ENCODE measurements at places on chromosomes 2 and 18.

- no peak for DNase-seq
These were observed 80.8 kb upstream of the SLC1A4 start for GRCh38 chr2:64908406-64908805.

- no peak for DNase-seq
These were observed 10.6 kb upstream of the PROC start for GRCh38 chr2:127407661-127408003.

DNA sequence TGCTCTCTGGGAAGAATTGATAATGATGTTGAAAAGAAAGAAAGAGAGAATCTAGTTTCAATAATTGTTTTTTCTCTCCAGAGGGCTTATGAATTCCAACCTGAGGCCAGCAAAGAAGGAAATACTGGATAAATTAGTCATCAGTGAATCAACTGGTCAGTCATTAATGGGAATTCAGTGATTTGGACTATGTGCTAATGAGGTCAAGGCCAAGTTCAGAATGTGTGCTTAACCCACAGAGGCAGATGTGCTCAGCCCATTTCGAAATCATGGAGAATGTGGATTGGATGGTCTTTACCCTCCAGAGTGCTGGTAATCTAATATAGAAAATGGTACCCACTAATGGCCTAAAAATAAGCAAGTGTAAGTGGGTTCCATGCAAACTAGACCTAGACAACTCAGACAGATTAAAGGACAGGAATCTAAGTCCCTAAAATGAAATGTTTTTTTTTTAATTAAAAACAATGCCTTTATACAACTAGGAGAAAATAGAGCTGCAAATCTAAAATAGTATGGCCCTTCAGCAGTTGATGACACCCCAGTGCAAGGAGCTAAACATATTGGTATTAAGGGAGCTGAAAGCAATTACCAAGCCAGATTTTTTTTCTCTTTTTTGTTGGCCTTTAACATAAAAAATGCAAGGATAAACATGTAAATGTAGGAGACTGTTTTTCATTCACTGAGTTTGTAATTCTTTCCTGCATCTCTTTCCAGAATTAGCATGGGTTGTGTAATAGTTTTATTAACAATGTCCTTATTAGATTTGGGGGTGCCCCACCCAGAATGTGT lies 296.9 kb downstream of the SATB2 start:
- DNase-seq = no peak

GRCh38 chr18:6327895-6328620 lies 86.7 kb downstream of the L3MBTL4 start:
- no peak for DNase-seq

DNA sequence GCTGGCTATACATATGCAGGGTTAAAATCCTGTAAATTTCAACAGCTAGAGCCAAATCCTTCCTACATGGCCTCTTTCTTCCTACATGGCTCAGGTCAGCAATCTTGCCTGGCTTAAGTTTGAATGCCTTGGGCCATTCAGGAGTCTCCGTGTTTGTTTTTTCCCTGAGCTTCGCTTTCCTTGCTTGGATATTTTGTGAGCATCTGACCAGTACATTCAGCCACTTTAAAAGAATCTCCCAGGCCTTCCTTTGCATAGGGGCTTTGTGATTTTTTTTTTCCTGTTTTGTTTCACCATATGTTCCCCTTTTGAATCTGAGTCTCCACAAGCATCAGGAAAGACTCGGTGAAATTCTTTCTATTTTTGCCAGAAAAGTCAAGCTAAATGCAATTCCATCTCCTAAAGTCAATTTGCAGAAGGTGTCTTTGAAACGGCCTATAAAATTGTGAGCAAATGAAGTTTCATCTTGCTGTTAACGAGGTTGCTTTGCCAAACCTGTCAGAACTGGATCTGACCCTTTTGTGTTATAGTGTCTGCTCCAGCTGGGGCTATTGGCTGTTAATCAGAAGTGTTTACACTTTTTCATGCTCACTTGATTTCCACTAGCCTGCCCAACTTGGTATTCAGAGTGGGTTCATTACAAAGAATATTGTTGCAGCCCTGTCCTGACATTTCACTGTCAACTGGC lies 256.9 kb downstream of the DCC start:
- DNase-seq = no peak

DNA sequence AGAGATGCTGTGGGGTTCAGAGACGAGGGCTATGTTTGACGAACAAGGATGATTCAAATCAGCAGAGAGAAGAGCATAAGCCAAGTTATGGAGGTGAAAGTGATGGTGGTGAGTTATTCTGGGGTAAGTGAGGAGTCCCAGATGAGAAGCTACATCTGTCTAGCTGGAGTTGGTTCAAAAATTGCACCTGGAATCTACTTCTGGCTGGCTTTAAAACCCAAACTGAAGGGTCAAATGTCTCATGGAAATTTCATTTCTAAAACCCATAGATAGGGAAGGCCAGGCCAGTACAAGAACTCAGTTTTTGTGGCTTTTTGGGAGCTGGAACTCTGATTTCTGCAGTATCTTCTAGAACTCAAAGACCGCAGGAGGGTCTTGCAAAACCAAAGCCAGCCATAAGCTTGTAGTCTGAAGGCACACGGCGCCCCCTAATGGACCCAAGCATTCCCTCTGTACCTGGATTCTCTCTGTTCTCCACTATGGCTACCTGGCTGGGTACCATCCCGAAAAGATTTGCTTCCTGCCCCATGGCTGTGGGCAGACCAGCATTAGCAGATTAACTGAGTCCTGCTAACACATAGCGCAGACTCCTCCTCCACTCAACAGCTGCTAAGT lies 229.1 kb upstream of the SLC14A2 start:
- no peak for DNase-seq

- DNase-seq = no peak
These were observed 166.9 kb downstream of the SOCS6 start for GRCh38 chr18:70455731-70456130.

- DNase-seq = no peak
These were observed 98.4 kb downstream of the CDK15 start for GRCh38 chr2:201904538-201905420.

DNA sequence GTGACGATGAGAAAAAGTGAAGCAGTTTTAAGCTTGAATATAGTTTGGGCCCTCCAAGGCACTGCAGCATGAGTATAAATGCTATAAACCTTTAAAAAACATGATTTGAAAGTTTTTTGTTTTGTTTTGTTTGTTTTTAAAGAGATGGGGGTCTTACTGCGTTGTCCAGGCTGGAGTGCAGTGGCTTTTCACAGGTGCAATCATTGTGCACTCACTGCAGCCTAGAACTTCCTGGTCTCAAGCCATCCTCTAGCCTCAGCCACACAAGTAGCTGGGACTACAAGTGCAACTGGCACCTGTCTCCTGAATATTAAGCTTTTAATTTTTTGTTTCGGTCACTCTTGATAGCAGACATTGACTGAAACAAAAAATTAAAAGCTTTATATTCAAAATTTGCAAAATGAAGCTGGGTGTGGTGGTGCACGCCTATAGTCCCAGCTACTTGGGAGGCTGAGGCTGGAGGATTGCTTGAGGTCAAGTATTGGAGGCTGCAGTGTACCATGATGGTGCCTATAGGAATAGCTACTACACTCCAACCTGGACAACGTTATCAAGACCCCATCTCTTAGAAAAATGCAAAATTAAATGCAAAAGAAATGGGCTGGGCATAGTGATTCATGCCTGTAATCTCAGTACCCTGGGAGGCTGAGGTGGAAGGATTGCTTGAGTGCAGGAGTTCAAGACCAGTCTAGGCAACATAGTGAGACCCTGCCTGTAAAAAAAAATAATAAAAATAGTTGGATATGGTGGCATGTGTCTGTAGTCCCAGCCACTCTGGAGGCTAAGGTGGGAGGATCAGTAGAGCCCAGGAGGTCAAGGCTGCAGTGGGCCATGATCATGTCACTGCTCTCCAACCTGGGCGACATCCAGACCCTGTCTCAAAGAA lies 15.0 kb downstream of the FZD5 start:
- no peak for DNase-seq

DNA sequence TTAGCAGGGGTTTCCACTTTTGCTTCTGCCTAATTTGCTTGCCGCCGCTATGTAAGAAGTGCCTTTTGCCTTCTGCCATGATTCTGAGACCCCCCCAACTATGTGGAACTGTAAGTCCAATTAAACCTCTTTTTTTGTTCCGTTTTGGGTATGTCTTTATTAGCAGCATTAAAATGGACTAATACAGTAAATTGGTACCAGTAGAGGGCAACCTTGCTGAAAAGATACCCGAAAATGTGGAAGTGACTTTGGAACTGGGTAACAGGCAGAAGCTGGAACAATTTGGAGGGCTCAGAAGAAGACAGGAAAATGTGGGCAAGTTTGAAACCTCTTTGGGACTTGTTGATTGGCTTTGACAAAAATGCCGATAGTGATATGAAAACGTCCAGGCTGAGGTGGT lies 216.1 kb upstream of the FSIP2 start:
- DNase-seq = no peak

DNA sequence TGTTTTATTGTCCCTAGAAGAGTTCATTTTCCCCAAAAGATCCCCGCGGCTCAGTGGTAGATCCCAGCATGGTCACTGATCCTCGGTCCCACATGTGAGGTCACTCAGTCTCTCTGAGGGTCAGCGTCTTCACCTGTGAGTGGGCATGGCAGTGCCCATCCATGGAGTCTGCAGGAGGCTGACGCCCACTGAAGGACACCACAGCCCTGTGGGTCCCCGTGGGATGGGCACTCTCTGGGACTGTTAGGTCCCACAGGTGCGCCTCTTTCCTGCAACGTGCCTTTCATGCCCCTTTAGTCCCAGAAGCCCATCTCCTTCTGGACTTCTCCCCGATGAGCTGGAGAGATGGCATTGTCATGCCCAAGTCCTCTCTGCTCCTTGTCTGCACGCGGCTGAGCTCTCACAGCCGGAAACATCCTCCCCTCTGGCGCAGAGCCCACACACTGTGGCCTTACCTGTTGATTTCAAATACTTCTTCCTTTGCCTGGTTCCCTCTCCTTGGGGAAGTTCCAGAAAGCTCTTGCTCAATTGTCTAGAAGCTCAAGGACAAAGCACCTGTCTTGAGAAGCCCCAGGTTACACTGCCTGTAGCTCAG lies 75.9 kb downstream of the PTGR3 start:
- no peak for DNase-seq

DNA sequence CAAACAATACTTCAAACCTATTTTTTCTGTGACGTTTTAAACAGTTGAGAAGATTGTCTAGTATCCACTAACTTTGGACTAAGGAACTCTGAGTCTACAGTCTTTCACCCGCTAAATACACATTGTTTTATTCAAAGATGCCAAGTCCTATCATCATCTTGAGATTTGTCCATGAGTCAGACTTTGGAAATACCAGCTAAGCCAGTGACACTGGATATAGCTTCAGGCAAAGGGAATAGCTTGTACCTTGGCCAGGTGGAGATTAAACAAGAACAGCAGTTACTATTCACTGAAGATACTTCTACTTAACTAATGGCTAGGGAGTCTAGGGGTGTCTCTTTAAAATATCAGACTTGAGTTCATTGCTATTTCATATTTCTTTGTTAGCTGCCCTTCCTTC lies 137.5 kb downstream of the COMMD1 start:
- DNase-seq = no peak

DNA sequence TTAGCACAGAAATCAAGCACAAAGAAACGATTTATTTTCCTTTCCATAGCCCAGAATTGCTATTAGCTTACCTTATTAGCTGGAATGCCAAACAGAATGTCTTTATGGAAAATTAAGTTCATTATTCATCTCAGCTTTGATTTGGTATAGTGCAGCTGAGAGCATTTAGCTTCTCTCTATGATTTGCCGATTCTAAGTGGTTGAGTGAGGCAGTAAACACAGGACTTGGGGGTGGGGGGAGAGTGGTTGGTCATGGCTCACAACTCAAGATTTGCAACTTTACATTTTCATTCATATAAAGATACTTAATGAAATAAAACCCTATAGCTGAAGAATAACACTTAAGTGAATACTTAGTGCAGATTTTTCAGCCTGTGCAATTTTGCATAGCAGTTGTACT lies 395.2 kb downstream of the TGIF1 start:
- DNase-seq = no peak

- DNase-seq = no peak
These were observed 35.7 kb downstream of the STEAP3 start for GRCh38 chr2:119259296-119259860.

GRCh38 chr2:195842932-195843331 lies 185.9 kb downstream of the SLC39A10 start:
- DNase-seq = no peak

GRCh38 chr2:66888791-66889631 lies 454.1 kb downstream of the MEIS1 start:
- DNase-seq = no peak

GRCh38 chr2:230246206-230246605 lies 20.7 kb downstream of the SP140 start:
- DNase-seq = no peak

- DNase-seq = no peak
These were observed 12.5 kb upstream of the TNFAIP6 start for GRCh38 chr2:151344906-151345305.

DNA sequence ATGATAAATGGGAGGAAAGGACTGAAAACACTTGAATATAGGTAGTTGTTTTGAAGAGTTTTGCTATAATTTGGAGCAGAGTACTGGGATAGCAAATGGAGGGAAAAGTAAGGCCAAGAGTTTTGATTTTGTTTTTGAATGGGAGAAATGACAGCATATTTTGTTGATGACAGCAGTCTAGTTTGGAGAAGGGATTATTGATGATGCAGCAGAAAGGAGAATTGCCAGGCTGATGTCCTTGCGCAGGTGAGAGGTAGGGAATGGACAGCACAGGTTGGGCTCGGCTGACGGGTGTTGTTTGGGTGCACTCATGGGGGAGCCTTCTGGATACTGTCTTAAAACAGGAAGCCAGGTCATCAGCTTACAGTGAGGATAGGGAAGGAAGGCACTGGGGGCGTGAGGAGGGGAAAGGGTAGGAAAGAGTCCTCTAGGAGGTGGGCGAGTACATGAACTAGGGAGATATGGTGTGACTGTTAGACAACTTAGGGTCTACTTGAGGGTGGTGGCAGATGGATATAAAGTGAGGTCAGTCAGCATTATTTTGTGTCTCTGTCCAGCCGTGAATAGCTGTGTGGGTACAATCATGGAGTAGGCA lies 10.4 kb downstream of the NCAPH start:
- no peak for DNase-seq

GRCh38 chr2:57434441-57434840 lies 612.2 kb upstream of the VRK2 start:
- no peak for DNase-seq

GRCh38 chr2:234256516-234256915 lies 206.0 kb downstream of the SPP2 start:
- no peak for DNase-seq

DNA sequence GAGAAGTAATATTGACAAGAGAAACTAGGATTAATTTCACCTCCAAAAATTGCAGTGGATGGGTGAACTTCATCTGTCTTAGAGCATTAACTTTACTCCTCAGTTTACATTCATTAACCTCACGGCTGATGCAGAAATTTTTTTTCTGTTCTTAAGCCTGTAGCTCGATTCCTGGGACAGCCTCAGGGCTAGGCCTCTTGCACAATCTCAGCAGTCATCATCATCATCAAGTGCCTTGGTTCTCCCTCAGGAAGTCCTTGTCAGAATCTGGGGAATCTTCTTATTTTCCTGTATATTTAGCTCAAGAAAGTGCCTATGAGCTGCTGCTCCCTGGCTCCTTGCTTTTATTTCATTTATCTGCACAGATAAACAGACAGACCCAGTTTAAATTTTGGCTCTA lies 1272.2 kb upstream of the LRRTM1 start:
- DNase-seq = no peak

All from T-helper 2 cell (primary cell).